IPS-NIHi11 (cell line): ENCODE measurements at places on chromosomes 4 and X.

DNA sequence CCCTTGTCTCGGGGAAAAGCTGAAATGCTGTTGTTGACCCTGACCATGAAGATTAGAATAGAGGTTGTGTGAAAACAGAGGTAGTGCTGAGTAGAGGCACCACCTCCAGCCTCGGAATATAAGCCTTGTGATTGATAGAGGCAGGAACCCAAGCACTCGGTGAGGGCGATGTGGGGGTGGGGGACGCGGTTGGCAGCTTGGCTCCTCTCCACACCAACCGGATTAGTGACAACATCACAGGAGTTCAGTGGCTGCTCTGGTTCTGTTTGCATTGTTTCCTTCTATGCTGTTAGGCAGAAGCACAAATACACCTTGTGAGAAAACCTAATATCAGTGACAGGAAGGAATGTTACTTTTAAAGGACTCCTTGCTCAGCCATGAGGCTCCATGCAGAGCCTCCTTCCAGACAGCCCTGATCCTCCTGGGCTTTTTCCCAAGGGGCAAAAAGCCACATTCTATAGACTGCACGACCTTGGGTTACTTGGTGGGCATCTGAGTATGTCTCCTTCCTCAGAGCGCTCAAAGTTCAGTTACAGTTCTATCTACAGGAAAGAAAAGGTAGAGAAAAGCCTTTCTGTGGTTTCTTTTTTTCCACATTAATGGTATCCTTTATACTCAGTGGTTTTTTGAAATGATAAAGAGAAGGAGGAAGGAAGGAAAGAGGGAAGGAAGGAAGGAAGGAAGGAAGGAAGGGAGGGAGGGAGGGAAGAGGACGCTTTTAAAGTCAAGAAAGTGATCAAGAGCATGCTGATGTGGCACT lies 150.4 kb upstream of the NOCT start:
- no peak for DNase-seq

GRCh38 chr4:152218576-152218975 lies 317.3 kb downstream of the FBXW7 start:
- DNase-seq = no peak

GRCh38 chrX:13120017-13120416 lies 75.6 kb upstream of the FAM9C start:
- DNase-seq = no peak

GRCh38 chrX:13717700-13718472 lies 16.5 kb downstream of the TRAPPC2 start:
- no peak for DNase-seq

GRCh38 chr4:52982946-52983340 lies 120.8 kb downstream of the RASL11B start:
- no peak for DNase-seq

DNA sequence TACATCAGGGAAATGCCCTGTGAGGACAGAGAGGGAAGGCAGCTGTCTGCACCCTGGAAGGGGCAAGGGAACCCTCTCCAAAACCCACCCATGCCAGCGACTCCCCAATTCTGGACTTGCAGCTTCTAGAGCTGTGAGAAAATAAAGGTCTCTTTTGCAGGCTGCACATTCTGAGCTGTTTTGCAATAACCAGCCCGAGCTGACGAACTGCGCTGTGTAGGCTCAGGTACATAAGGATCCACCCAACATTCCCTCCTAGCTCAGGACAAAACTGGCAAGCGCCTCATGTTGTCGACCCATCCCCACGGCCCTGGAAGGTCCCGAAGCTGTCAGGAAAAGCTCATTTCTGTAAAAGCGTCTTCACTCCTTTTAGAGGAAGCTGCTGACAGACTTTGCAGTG lies 271.8 kb downstream of the CRLF2 start:
- DNase-seq = no peak

DNA sequence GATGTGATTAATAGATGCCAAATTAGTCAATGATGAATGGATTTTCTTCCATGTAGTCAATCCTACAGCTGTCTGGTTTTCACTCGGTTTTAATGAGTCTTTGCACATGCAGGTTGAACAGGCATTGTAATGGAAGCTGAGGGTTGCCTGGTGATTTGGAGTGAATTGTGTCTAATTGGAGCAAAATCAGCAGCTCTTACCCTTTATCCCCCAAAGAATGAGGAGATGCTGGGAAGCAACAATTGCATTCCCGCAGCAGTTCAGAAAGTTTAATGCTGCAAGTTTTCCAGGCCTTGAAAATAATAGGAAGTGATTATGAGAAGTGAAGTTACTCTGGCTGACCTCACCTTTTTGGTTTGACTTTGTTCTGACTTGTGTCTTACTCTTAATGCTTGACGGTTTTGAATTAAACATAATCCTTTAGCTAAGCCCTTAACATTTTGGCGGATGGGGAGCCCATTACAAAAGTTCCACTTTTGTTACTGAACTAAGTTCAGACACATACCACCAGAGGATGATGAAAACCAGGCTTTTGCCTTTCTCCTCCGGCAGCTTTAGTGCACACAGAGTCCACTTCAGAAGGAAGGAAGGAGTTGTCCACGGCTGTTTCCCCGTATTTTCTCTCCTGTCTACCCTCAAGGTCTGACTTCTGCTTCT lies 78.8 kb upstream of the TBC1D9 start:
- no peak for DNase-seq

GRCh38 chr4:69096111-69096656 lies at the start of gene UGT2B7:
Gene UGT2B7 (plus strand): TSS chr4:69096474. CDS start chr4:69096521, 47 bp downstream.
- no peak for DNase-seq

- peak; percentile 96 for DNase-seq
Measured at GRCh38 chr4:99894161-99894997, at the start of gene LAMTOR3. Gene LAMTOR3 (minus strand): TSS chr4:99894427. CDS start chr4:99893963, 464 bp downstream.

- DNase-seq = no peak
Measured at GRCh38 chr4:113162089-113162488, 112.6 kb downstream of the ANK2 start.

DNA sequence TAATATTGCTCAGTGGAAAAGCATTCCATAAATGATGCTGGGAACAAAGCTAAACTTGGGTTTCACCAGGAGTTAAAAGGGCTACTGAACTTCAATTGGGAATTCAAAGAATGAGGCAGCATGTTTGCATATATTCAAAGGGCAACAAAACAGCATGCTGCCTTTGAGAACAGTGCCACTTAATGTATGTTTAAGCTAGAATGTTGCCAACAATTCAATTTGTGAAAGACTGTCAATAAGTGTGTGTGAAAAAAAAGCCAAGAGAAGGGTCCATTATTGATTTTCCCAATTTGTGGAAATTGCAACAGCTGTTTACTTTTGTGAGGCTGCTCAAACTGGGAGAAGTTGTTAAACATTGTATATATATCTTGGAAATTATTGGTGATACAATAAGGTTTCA lies 701.9 kb upstream of the ACTRT1 start:
- peak; percentile 2 for DNase-seq

GRCh38 chr4:53067125-53067802 lies 205.1 kb downstream of the RASL11B start:
- no peak for DNase-seq

DNA sequence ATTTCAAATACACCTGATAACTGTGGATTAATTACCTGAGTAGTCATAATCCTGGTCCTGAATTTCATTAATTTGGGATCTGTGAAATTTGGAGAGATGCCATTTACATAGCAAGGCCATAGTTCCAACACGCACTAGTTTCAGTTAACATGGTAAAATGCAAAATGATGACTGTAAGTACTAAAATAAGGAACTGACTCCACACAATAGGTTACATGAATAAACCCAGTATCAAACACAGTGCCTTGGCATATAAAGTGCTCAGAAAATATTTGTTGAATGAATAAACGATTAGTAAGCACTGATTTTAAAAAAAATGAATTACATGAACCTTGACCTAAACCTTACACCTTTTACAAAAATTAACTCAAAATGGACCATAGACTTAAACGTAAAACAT lies 9.0 kb downstream of the FBXO8 start:
- no peak for DNase-seq

GRCh38 chr4:163949976-163950601 lies 455.6 kb downstream of the TMA16 start:
- DNase-seq = no peak

GRCh38 chr4:177163532-177163931 lies 146.1 kb upstream of the NEIL3 start:
- DNase-seq = no peak

DNA sequence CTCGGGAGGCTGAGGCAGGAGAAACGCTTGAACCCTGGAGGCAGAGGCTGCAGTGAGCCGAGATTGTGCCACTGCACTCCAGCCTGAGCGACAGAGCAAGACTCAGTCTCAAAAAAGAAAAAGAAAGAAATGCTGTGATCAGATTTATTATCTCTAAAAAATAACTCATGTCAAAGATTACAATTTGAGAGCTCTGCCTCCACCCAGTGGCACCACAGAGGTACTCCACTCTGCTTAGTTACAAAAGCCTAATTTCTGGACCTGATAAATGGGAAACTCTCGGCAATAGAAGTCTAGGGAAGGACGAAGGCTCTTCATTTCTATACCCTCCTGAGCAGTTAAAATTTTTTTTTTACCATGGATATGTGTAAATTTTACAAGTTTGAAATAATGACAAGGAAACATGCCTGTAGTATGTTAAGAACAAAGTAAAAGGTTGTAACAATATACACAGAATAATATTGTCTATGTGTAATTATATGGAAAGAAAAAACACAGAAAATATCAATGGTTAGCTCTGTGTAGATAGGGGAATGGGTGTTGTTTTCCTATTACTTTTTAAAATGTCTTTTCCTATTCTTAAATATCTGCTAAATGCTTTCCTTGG lies 149.8 kb downstream of the STIM2 start:
- peak; percentile 48 for DNase-seq

GRCh38 chr4:113659127-113659526 lies 102.4 kb downstream of the CAMK2D start:
- no peak for DNase-seq

DNA sequence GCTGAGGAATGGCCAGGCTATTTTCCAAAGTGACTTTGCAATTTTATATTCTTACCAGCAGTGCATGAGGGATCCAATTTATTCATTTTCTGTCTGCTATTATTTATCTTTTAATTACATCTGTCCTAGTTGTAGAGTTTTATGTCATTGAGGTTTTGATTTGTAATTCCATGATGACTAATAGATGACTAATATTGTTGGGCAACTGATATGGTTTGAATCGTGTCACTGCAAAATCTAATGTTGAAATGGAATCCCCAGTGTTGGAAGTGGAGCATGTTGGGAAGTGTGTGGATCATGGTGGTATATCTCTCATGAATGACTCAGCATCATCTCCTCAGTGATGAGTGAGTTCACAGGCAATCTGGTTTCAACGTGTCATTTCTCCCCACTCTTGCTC lies 201.5 kb downstream of the TBX22 start:
- no peak for DNase-seq

- DNase-seq = no peak
Measured at GRCh38 chrX:13923845-13924244, 105.8 kb downstream of the GEMIN8 start.

DNA sequence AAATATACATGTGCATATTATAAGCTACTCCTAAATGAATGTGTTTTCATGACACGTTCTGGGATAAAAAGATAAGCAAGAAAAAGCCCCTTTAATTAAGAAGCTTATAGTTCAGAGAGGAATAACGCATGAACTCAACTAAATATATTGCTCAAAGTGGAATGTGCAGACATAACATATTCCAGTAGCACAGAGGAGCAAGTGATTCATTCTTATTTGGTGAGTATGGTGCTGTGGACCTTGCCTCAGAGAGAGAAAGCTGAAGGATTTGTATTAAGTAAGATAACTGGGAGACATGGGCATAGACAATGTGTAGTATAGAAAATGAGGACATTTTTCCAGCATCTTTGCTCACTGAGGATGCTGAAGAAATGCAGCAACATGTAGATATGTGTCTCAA lies 76.8 kb downstream of the CFAP299 start:
- DNase-seq = no peak

DNA sequence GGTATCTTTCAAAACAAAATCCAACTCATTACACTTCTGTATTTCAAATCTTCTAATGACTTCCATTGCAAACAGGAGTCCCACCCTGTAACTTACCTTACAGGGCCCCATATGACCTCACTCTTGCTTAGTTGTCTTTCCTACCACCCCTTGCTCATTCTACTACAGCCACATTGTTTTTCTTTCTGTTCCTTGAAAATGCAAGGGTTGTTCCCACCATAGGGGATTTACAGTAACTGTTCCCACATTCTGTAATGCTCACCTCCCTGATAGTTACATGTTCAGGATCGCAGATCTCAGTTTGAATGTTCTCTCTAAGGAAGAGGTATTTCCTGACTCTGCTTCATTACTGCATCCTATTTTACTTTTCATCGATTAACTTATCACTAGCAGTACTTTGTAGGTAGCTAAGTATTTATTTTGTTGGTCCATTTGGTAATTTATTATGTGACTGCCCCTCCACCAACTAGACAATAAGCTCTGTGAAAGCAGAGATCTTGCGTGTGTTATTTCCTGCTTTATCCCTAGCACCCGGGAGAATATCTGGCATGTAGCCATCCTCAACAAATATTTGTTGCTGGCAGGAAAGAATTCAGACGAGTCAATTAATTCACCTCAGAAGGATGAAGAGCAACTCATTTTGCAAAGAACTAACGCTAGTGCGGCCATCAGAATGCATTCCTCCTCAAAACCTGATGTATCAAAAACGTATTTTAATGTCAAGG lies 21.4 kb downstream of the MAOB start:
- no peak for DNase-seq

- no peak for DNase-seq
Measured at GRCh38 chr4:150299816-150300215, 221.6 kb downstream of the DCLK2 start.

DNA sequence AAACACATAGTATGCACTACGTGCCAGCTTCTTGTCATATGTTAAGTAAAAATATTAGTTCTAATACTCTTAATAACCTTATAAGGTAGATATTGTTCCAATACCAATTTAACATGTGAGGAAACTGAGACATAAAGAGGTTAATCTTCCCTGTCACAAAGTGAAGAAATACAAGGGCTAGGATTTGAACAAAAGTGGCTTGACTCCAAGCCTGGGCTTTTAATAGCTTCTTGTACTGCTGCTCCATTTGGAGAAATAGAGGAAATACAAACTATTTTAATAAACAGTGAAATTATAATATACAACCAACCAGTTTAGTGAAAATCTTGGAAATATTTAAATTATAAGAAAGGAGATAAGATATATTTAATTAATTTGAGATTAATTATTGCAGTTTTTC lies 33.2 kb downstream of the TLL1 start:
- DNase-seq = no peak

- no peak for DNase-seq
Measured at GRCh38 chr4:98508248-98508647, 150.2 kb downstream of the TSPAN5 start.

DNA sequence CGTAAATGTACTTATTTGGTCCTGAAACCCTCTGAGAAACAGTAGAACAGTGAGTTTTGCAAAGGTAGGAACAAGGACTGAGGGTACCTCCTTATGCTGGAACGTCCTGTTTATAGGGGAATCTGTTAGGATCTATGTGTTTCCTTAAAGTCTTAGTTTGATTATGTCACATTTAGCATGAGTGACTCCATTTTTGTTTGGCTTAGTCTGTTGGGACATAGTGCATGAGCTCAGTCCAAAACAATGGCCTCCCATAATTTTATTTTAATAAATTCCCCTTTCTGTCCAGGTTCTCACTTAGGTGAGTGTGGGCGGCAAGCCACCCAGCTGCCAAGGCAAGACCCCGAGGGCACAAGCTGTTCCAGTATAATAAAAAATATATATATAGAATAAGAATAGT lies 27.7 kb downstream of the HTT-AS start:
- no peak for DNase-seq
